Stimulated activated CD8-positive, alpha-beta memory T cell treated with anti-CD3 and anti-CD28 coated beads, Interleukin-2, amount 100 ng/mL, for 1 hour (primary cell): ENCODE measurements at places on chromosomes 3 and 15.

GRCh38 chr3:58804914-58805313, 138.3 kb upstream of the FAM3D start:
- DNase-seq, result no peak

- no peak for DNase-seq
Measured at GRCh38 chr15:101092156-101092866, 159.5 kb downstream of the CHSY1 start.

DNA sequence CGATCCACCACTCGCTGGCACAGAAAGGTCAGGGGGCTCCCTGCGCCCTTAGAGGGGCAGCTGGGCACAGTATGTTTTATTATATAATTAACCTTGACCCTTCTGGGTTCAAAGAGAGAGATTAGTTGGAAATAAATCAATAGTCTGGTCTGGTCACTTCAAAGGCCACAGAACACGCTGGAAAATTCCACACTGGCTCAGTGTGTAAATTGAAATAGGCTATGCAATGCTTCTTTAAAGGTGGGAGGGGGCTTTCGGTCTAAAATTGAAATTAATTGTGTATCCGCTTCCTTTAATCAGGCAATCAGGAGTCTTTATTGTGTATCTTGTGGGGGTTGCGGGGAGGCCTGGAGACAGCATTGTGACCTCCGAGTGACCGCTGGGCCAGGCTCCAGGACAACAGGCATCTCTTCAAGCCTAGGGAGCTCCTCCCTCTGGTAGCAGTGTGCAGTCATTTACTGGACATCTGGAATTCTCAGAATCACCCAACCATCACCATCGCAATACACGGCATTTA, 8.0 kb downstream of the RNU5B-1 start:
- DNase-seq, result no peak

- DNase-seq, result no peak
Measured at GRCh38 chr3:53238886-53239285, 16.9 kb downstream of the TKT start.

DNA sequence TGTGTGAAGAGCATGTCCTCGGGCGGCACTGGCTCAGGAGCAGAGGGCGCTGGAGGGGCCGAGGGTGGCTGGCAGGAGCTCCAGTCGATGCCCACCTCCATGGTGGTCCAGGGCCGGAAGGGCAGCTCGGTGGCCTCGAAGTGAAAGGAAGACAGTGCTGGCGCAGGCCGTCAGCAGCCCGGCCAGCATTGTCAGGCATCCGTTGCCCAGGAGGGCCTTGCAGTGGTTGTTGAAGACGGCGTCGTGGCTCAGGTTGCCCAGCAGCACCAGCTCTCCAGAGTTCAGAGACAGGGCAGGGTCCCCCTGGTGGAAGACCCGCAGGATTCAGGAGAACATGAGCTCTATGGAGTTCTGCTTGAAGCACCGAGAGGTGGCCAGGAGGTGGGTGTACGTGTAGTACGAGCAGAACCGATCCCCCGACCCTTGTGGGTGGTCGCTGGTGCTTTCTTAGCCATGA, 16.5 kb upstream of the SIAH2 start:
- DNase-seq, result no peak

GRCh38 chr3:169085827-169086226, 577.7 kb downstream of the MECOM start:
- DNase-seq, result no peak

- DNase-seq, result no peak
Measured at GRCh38 chr3:77236118-77236517, 196.2 kb downstream of the ROBO2 start.
